Mesenteric fat pad (tissue), 1 donor: ENCODE measurements at places on chromosomes 4 and X. TPM values are rescaled to one million over a fixed set of nuclear protein-coding genes. Genes with fewer than 3 reads are reported as not detected.

The PPARGC1A gene
- 9.7 TPM for total RNA-seq

The CT45A1 gene
- not detected for total RNA-seq

The ZNF185 gene
- total RNA-seq, result 6.3 TPM

The TMPRSS11D gene
- not detected for total RNA-seq

The LONRF3 gene
- 13.1 TPM for total RNA-seq

The ENPEP gene
- total RNA-seq, result 13.9 TPM

GRCh38 chr4:30714408-30715031, 5.6 kb upstream of the PCDH7 start:
- DNase-seq, result no peak

DNA sequence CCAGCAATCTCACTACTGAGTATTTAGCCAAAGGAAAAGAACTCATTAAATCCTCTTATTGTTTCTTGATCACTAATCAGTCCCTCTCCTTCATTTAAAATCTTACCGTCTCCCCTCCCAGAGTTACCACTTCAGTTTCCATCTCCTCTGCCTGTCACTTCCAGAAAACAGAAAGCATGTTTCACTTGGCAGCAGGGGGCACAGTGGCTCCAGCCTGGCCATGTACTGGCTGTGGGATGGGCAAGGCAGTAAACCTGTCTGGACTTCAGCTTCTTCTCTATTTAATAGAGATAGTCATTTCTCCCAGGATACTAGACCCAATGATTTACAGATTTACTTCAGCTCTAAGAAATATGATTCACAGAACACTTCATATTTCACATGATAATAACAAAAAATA, 63.2 kb downstream of the CD40LG start:
- no peak for DNase-seq

DNA sequence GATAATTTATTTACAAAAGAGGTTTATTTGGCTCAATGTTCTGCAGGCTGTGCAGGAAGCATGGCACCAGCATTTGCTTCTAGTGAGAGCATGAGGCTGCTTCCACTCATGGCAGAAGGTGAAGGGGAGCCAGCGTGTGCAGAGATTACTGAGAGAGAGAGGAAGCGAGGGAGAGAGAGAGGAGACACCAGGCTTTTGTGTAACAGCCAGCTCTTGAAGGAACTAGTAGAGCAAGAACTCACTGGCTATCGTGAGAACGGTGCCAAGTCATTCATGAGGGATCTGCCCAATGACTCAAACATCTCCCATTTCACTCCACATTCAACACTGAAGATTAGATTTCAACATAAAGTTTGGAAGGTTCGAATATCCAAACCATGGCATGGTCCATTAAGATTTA, 12.7 kb downstream of the GUCY1A1 start:
- DNase-seq, result no peak

GRCh38 chr4:136571315-136571714, 961.0 kb downstream of the PCDH18 start:
- no peak for DNase-seq

GRCh38 chr4:124703154-124703553, 9.4 kb downstream of the ANKRD50 start:
- no peak for DNase-seq

GRCh38 chr4:184451726-184452125, 22.6 kb downstream of the IRF2 start:
- no peak for DNase-seq

- no peak for DNase-seq
Observed at GRCh38 chr4:31360786-31361185, 640.6 kb downstream of the PCDH7 start.

- no peak for DNase-seq
Observed at GRCh38 chr4:184744236-184744635, 10.3 kb upstream of the CENPU start.

- no peak for DNase-seq
Observed at GRCh38 chr4:76210452-76210851, 3.2 kb downstream of the SCARB2 start.
